ENCODE measurements at places on chromosomes 3 and 15. TPM values are rescaled to one million over a fixed set of nuclear protein-coding genes. Genes with fewer than 3 reads are reported as not detected.

The SLC38A3 gene
- 3.0 TPM for total RNA-seq

DNA sequence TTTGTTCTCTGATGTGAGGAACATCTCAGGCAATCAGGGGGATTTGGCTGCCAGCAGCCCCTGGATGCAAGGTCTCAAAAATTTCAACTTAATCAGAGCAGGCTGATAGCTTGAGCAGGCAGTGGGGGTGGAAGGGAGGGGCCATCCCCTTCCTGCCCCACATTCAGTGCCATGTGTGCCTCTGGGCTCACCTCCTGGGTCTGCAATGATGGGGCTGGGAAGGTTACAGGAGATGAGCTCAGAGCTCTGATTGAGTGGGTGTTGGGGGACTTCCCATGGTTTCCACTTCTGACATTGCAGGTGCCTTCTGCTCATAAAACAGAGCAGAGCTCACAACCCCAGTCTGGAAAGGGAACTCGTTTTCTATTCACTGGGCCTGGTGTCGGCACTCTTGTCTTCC lies 37.0 kb downstream of the PARP16 start:
- no peaks in the 10 kb centered on the region for H3K36me3 ChIP-seq
- no peak overlapping the region for H3K27ac ChIP-seq
- no peaks in the 10 kb centered on the region for H3K27me3 ChIP-seq
- peaks cover 7% of the 10 kb centered on the region for H3K4me1 ChIP-seq
- no peak overlapping the region for H3K4me3 ChIP-seq

DNA sequence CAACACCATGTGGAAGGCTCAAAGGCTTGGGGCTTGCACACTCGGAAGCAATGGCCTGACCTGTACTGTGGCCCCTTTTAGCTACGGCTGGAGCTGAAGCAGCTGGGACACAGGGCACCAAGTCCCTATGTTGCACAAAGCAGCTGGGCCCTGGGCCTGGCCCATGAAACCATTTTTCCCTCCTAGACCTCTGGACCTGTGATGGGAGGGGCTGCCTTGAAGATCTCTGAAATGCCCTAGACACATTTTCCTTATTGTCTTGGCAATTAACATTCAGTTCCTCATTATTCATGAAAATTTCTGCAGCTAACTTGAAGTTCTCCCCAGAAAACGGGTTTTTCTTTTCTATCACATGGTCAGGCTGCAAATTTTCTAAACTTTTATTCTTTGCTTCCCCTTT lies 85.6 kb upstream of the ALDH1A3 start:
- H3K27ac ChIP-seq: no peak overlapping the region
- H3K36me3 ChIP-seq: no peaks in the 10 kb centered on the region
- no peaks in the 10 kb centered on the region for H3K4me1 ChIP-seq
- no peak for DNase-seq

GRCh38 chr15:69988541-69989225 lies 109.0 kb downstream of the TLE3 start:
- H3K27ac ChIP-seq: no peak overlapping the region
- H3K27me3 ChIP-seq: no peaks in the 10 kb centered on the region
- H3K4me3 ChIP-seq: no peak overlapping the region
- H3K36me3 ChIP-seq: no peaks in the 10 kb centered on the region

DNA sequence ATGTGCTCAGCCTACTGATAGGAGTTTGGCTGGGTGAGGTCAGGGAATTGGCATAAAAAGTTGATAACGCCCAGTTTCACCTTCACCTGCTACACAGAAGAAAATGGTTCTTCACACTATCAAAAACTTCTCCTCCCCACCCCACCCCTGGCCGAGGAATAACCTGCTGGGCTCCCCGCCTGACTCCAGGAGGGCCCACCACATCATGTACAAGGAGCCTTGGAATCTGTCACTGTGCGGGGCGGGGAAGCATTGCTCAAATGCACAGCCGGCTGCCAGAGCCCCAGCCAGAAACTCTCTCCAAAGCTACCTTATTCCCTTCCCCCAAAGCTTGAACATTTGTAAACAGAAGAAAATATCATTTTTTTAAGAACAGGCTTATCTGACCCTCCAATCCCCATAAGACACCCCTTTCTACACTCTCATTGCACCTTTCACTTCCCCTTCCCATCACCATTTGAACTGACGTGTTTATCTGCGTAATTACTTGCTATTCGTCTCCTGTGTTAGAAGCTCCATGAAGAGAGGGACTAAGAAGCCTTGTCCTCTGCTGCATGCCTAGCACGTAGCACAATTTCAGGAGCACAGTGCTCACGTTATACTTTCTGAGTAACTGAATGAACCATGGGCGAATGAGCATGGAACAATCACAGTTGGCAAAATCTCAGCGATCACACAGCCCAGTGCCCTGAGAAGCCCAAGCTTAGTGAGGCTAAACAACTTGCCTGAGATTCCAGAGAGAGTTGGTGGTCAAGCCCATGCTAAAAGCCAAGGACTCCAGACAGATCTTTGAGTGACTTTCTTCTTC lies 82.9 kb downstream of the HES1 start:
- no peak for DNase-seq
- no peaks in the 10 kb centered on the region for H3K27me3 ChIP-seq
- no peaks in the 10 kb centered on the region for H3K4me1 ChIP-seq

- no peak overlapping the region for H3K4me3 ChIP-seq
- H3K4me1 ChIP-seq: no peaks in the 10 kb centered on the region
- no peaks in the 10 kb centered on the region for H3K36me3 ChIP-seq
- H3K27me3 ChIP-seq: no peaks in the 10 kb centered on the region
- DNase-seq: no peak
- no peak overlapping the region for H3K27ac ChIP-seq
Measured at GRCh38 chr3:164113371-164114332, 964.6 kb downstream of the SI start.

DNA sequence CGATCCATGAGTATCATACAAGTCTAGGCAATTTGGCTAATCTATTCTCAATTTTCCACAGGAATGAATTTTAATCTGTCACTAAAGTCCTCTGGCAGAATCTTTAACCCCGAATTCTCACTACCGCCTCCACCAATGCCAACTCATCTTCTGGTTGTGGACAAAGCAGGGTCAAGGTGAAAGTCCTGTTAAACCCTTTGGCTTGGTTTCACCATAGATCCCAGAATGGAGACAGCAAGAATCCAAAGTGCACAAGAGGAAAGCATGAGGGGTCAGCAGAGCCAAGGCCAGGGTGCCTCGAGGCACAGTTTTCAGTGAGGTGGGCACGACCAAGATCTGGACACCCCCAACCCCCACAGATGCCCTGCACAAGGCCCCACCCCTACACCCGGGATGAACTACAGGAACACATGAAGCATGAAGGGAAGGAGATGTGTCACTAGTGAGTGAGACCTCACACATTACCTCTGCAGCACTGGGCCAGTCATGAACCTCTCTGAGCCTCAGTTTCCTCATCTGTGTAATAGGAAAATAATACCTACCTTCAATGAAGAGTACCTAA lies 466.2 kb downstream of the EPHB1 start:
- DNase-seq: no peak
- H3K27me3 ChIP-seq: no peaks in the 10 kb centered on the region
- H3K4me3 ChIP-seq: no peak overlapping the region
- no peak overlapping the region for H3K27ac ChIP-seq

GRCh38 chr3:162678941-162679340 lies 1182.3 kb downstream of the OTOL1 start:
- no peaks in the 10 kb centered on the region for H3K27me3 ChIP-seq
- DNase-seq: no peak
- no peak overlapping the region for H3K4me3 ChIP-seq
- no peak overlapping the region for H3K27ac ChIP-seq

The PTPRG gene
- 82.8 TPM for total RNA-seq

The ZNF639 gene
- total RNA-seq: 38.3 TPM

The MINAR1 gene
- 0.12 TPM for total RNA-seq

GRCh38 chr15:46293550-46293949 lies 658.7 kb downstream of the SQOR start:
- H3K4me3 ChIP-seq: no peak overlapping the region
- H3K4me1 ChIP-seq: no peaks in the 10 kb centered on the region
- no peaks in the 10 kb centered on the region for H3K36me3 ChIP-seq
- no peak overlapping the region for H3K27ac ChIP-seq
- no peak for DNase-seq

DNA sequence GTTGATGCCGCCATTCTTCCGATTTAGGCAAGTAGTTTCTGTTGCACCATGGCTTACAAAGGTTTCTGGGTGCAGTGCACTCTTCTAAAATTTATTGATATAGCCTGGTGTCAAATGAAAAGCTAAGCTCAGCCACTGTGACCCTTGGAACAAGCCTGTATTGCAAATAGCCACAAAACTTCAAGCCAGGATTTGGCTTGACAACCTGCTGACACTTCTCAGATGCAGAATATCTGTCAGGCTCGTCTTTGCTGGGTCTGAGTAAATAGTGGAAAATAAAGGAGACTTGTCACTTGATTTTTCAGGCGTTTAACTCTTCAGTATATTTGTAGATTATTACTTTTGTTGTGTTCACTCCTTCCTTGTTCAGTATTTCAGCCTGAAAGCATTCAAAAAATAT lies 871.8 kb downstream of the OTOL1 start:
- no peaks in the 10 kb centered on the region for H3K27me3 ChIP-seq
- no peak overlapping the region for H3K27ac ChIP-seq
- no peaks in the 10 kb centered on the region for H3K4me1 ChIP-seq
- DNase-seq: no peak
- H3K4me3 ChIP-seq: no peak overlapping the region

The FRMD4B gene
- total RNA-seq: 8.1 TPM

- DNase-seq: peak; percentile 58
- H3K4me3 ChIP-seq: no peak overlapping the region
- peak overlapping the region; percentile 28 for H3K27ac ChIP-seq
- H3K36me3 ChIP-seq: no peaks in the 10 kb centered on the region
- H3K4me1 ChIP-seq: peaks cover 38% of the 10 kb centered on the region
- no peaks in the 10 kb centered on the region for H3K27me3 ChIP-seq
Measured at GRCh38 chr3:14480207-14481017, 59.7 kb downstream of the GRIP2 start.

GRCh38 chr3:133058831-133059230 lies 20.6 kb downstream of the TMEM108 start:
- H3K4me1 ChIP-seq: no peaks in the 10 kb centered on the region
- no peak overlapping the region for H3K27ac ChIP-seq
- H3K27me3 ChIP-seq: no peaks in the 10 kb centered on the region
- no peaks in the 10 kb centered on the region for H3K36me3 ChIP-seq
- no peak for DNase-seq
- no peak overlapping the region for H3K4me3 ChIP-seq

DNA sequence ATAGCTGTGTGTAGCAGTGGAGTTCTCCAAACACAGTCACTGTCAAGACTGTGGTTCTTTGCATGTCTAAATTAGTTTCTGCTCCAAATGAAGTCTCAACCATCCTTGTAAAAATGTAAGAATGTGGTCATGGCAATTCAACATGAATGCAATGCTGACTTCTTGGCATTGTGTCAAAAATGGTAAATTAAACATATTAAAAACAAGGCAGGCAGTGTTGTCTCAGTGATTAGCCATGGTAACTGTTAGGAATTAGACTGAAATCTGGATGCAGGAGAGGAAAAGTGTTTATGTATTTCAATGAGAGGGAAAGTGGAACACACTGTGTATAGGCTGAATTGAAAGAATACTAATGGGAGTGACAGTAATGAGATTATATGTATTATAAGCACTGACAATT lies 597.2 kb downstream of the EDEM1 start:
- no peaks in the 10 kb centered on the region for H3K4me1 ChIP-seq
- no peaks in the 10 kb centered on the region for H3K27me3 ChIP-seq
- DNase-seq: no peak
- H3K36me3 ChIP-seq: no peaks in the 10 kb centered on the region
- no peak overlapping the region for H3K4me3 ChIP-seq
- no peak overlapping the region for H3K27ac ChIP-seq

The FEZF2 gene
- total RNA-seq: not detected

The RASL12 gene
- 31.1 TPM for total RNA-seq

DNA sequence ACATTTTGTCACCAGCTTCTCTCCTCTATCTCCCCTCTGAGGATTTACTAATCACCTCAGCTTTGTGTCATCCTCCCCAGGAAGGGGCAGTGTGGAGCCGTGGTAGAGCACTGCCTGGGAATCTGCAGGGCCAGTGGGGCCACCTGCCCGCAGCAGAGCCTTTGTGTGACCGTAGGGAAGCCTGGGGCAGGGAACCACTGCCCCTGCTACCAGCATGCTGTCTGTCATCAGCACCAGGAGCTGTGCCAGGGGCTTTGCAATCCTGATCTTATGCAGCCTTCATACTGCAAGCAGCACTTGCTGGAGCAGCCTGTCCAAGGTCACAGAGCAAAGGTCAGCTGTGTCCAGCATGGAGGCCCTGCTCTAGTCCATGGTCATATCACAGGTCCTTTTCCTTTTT lies 170.2 kb upstream of the IL12A start:
- H3K36me3 ChIP-seq: no peaks in the 10 kb centered on the region
- no peak overlapping the region for H3K27ac ChIP-seq
- no peaks in the 10 kb centered on the region for H3K27me3 ChIP-seq
- H3K4me1 ChIP-seq: no peaks in the 10 kb centered on the region

DNA sequence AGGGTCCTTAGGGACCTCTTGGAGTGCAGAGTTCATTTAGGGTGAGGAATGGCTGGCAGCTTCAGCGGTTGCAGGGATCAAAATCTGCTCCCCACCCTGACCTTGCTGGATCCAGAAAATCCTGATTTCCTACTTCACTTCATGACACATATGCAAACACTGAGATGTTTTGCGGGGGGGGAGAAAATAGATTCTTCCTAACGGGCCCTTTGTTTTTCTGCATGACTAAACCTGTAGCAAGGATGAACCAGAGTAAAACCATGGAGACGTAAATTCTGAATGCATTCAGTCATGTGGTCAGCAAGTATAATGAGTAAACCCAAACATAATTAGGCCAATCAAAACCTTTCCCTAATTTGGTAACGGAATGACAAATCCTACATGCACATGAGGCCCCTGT lies 20.0 kb upstream of the RBP1 start:
- no peak for DNase-seq
- H3K27ac ChIP-seq: no peak overlapping the region
- H3K4me1 ChIP-seq: peaks cover 1% of the 10 kb centered on the region
- H3K4me3 ChIP-seq: no peak overlapping the region

GRCh38 chr15:32119694-32120330 lies 89.5 kb downstream of the CHRNA7 start:
- DNase-seq: no peak
- H3K27ac ChIP-seq: no peak overlapping the region
- no peaks in the 10 kb centered on the region for H3K4me1 ChIP-seq
- no peaks in the 10 kb centered on the region for H3K36me3 ChIP-seq
- H3K27me3 ChIP-seq: no peaks in the 10 kb centered on the region
- no peak overlapping the region for H3K4me3 ChIP-seq

DNA sequence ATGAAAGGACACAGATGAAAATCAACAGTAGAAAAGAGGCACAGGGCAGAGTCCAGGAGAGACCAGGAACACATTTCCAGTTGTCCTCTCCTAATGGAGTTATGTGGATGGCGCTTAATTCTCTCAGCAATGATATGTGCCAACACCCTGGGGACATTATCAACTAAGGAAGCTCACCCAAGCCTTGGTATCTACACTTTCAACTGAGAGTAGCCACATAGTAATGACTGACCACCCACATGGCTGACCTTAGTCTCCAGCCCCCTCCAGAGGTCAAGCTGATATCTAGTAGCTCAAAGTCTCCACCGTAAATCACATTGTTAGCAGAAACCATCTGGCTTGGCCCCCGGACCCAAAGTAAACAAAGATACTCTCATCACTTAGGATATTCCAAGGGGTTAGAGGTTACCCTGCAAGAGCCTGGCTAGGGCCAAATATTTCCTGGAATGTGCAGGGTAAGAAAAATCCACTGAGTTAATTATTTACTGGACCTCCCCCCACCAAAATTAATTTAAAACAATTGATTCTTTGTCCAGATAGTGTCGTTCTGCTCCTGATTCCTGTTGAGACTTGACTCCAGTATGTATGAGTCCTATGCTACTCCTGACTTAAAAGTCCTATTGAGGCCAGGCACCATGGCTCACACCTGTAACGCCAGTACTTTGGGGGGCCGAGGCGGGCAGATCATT lies 24.8 kb downstream of the GABRR3 start:
- no peak overlapping the region for H3K4me3 ChIP-seq
- H3K27ac ChIP-seq: no peak overlapping the region
- H3K36me3 ChIP-seq: no peaks in the 10 kb centered on the region
- H3K27me3 ChIP-seq: no peaks in the 10 kb centered on the region
- H3K4me1 ChIP-seq: peaks cover 1% of the 10 kb centered on the region
